ENCODE measurements at places on chromosomes 4 and X. TPM values are rescaled to one million over a fixed set of nuclear protein-coding genes. Genes with fewer than 3 reads are reported as not detected.

Gene CLGN
- 0.87 TPM for polyA plus RNA-seq

Gene CCDC158
- 0.04 TPM for polyA plus RNA-seq

Gene ELK1
- 16.4 TPM for polyA plus RNA-seq

Gene ADAM29
- not detected for polyA plus RNA-seq

Gene MAGEE2
- 0.03 TPM for polyA plus RNA-seq

Gene HTR2C
- polyA plus RNA-seq, result not detected

Gene GAGE13
- polyA plus RNA-seq, result not detected

Gene HSFX2
- polyA plus RNA-seq, result 0.41 TPM

Gene FBXO8
- polyA plus RNA-seq, result 17.9 TPM

Gene MAGEE1
- 0.57 TPM for polyA plus RNA-seq

Gene SPOCK3
- polyA plus RNA-seq, result 0.24 TPM

Gene STPG2
- polyA plus RNA-seq, result 0.10 TPM

Gene DNAAF6
- polyA plus RNA-seq, result 1.7 TPM

Gene SMR3B
- not detected for polyA plus RNA-seq

Gene PITX2
- polyA plus RNA-seq, result not detected

Gene SGMS2
- polyA plus RNA-seq, result 32.2 TPM

Gene MAGEA2
- polyA plus RNA-seq, result not detected

Gene TEX11
- polyA plus RNA-seq, result not detected

Gene TLR1
- 2.4 TPM for polyA plus RNA-seq

Gene RBPJ
- polyA plus RNA-seq, result 39.1 TPM

Gene SLC9A7
- polyA plus RNA-seq, result 1.8 TPM

Gene DSPP
- not detected for polyA plus RNA-seq

Gene VSIG4
- polyA plus RNA-seq, result 255 TPM

Gene ZMAT1
- 13.0 TPM for polyA plus RNA-seq

Gene UXT
- polyA plus RNA-seq, result 153 TPM

Gene GLUD2
- 0.61 TPM for polyA plus RNA-seq

Gene CXorf65
- polyA plus RNA-seq, result 2.6 TPM

Gene FRMD7
- 0.03 TPM for polyA plus RNA-seq

Measured in lung (tissue), 17 donors.